ENCODE measurements at places on chromosomes 13 and 19. TPM values are rescaled to one million over a fixed set of nuclear protein-coding genes. Genes with fewer than 3 reads are reported as not detected.

Gene RABAC1
- 97.4 TPM for total RNA-seq

Gene CEACAM8
- not detected for total RNA-seq

Gene ZNF714
- total RNA-seq, result 14.7 TPM

Gene DCLK1
- not detected for total RNA-seq

Gene CFAP97D2
- not detected for total RNA-seq

Gene DHX34
- total RNA-seq, result 27.3 TPM

Gene GFY
- not detected for total RNA-seq

Gene NECTIN2
- total RNA-seq, result 0.84 TPM

Gene PDE4A
- 2.5 TPM for total RNA-seq

Gene GNG7
- 4.1 TPM for total RNA-seq

Gene ABCA7
- total RNA-seq, result 319 TPM

Gene NPHS1
- total RNA-seq, result not detected

Gene KIR2DL4
- total RNA-seq, result not detected

Gene MIER2
- total RNA-seq, result 18.2 TPM

Gene ETV2
- total RNA-seq, result 1.3 TPM

Gene ASPDH
- total RNA-seq, result not detected

Gene MRPL54
- 38.6 TPM for total RNA-seq

Gene ZNF540
- total RNA-seq, result 24.2 TPM

Gene SGCG
- total RNA-seq, result not detected

Gene SLC8A2
- total RNA-seq, result not detected

Gene PSG11
- not detected for total RNA-seq

Gene LHB
- total RNA-seq, result not detected

Gene NMRK2
- total RNA-seq, result not detected

Gene TEX29
- total RNA-seq, result 0.50 TPM

Gene DIAPH3
- not detected for total RNA-seq

Gene SCN1B
- total RNA-seq, result 1.4 TPM

Gene SLC39A3
- 18.2 TPM for total RNA-seq

Gene MAP4K1
- total RNA-seq, result 361 TPM

Gene ZNF77
- total RNA-seq, result 5.8 TPM

All from CD4-positive, alpha-beta memory T cell (primary cell).